ENCODE measurements at places on chromosomes 7 and 10.

- DNase-seq, result no peak
Measured at GRCh38 chr10:5550621-5551530, 26.1 kb downstream of the CALML3 start.

DNA sequence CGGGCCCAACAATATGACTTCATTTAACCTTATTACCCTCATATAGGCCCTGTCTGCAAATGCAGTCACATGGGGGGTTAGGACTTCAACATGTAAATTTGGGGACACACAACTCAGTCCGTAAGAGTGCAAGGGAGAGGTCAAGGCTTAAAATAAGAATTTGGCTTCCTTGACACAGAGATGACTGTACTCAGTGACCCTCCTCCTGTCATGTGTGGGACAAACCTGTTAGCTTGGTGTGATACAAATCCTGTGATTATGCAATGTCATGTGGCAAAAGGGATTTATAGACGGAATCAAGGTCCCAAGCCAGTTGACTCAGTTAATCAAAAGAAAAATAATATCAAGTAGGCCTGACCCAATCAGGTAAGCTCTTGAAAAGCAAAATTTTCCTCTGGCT is 25.9 kb upstream of the GTPBP4 start:
- DNase-seq, result no peak

- DNase-seq, result no peak
Measured at GRCh38 chr10:114974625-114975024, 36.6 kb downstream of the TRUB1 start.

DNA sequence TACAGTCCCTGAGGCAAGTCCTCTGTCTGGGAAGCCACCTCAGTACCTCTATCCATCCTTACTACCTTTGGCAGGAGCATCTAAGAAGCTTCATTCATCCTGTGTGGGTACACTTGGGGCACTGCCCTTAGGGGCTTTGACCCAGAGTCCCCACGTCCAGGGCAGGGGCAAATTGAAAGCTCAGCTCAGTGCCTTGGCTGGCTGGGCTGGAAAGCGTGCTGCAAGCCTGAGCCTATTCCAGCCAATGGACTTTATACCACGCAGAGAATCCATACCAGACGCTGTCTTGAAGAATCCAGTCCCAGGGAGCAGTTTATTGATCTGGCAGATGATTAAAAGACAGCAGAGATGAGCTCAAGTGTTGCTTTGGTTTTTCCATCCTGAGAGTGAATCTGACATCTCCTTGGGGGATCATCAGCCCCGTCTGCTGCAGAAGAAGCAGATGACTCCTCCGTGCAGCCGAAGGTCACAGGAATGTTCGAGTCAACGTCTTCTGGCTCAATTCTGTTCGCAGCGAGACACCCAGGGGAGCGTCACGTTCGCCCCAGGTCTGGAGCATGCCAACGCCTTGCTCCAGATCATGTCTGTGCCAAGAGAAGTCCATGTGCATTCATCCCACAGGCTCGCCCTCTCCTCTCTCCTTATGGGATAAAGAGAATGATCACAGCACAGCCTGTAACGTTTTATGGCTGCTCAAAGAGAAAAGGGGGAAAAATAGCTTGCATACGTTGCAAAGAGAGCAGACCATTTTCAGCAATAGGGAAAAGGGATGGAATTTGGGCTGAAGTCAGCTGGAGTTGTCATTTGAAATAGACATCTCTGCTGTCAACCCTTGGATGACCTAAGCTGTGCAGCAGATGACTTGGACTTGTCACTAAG is 35.8 kb upstream of the LYZL1 start:
- no peak for DNase-seq
